Fibroblast of villous mesenchyme (primary cell): ENCODE measurements at places on chromosomes 2 and 18. TPM values are rescaled to one million over a fixed set of nuclear protein-coding genes. Genes with fewer than 3 reads are reported as not detected.

DNA sequence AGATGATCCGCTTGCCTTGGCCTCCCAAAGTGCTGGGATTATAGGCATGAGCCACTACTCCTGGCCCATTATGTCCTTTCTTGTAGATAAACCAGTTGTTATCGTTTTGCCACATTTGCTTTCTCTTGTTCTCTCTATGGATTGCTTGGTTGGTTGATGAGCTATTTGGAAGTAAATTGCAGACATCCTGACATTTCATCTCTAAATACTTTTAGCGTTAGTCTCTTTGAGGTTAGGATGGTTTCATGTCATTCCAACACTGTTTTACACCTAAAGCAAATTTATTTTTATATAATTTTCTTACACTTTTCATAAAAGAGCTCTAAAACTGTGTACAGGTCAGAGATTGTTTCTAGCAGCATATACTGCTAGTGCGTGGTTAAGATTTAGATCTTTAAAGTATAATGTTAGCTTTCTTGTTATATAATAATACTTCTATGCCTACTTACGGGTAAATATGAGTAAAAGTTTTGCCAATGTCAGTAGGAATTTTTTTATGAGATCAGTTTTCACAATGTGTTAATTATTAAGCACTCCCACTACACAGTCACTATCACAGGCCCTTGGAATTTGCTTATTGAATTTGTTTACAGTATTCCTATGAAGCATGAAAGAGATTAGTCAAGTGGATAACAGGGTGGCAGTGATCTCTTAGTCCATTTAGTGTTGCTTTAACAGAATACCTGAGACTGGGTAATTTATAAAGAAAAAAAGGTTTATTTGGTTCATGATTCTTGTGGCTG is 10.3 kb downstream of the POLI start:
- no peak for DNase-seq

GRCh38 chr2:120257522-120257921 is 4.9 kb downstream of the RALB start:
- no peak for DNase-seq

GRCh38 chr2:29307519-29307918 is 192.3 kb downstream of the CLIP4 start:
- DNase-seq, result no peak

- peak; percentile 46 for DNase-seq
Observed at GRCh38 chr2:9844036-9844483, 786 bp downstream of the TAF1B start.

- DNase-seq, result no peak
Observed at GRCh38 chr2:38806733-38807059, 28.7 kb downstream of the GEMIN6 start.

GRCh38 chr2:48841126-48841525 is 85.6 kb upstream of the LHCGR start:
- DNase-seq, result no peak

- peak; percentile 84 for DNase-seq
Observed at GRCh38 chr2:174004905-174005605, 39.9 kb upstream of the SP3 start.

GRCh38 chr18:34977838-34978532 is 63.2 kb upstream of the MAPRE2 start:
- no peak for DNase-seq

DNA sequence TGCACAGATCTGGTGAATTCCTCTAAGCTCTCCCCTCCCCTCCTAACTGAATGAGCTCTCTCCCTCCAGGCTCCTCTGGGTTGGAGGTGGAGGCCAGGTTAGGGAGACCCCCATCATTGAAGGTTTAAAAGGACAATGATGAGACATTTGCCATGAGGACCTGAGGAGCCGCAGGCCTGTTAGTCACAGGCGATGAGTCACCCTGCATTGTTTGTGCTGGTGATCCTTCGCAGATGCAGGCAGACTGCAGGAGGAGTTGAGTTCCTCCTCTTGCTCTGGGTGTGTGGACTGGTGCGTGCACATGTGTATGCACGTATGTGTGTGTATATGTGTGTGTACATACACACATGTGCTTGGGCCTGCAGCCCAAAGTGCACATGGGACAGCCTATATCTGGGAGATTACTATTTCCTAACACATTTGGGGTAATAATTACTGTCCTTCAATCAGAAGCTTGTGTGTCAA is 42.0 kb downstream of the MCFD2 start:
- peak; percentile 97 for DNase-seq

GRCh38 chr2:8064603-8065002 is 617.3 kb upstream of the ID2 start:
- DNase-seq, result no peak

DNA sequence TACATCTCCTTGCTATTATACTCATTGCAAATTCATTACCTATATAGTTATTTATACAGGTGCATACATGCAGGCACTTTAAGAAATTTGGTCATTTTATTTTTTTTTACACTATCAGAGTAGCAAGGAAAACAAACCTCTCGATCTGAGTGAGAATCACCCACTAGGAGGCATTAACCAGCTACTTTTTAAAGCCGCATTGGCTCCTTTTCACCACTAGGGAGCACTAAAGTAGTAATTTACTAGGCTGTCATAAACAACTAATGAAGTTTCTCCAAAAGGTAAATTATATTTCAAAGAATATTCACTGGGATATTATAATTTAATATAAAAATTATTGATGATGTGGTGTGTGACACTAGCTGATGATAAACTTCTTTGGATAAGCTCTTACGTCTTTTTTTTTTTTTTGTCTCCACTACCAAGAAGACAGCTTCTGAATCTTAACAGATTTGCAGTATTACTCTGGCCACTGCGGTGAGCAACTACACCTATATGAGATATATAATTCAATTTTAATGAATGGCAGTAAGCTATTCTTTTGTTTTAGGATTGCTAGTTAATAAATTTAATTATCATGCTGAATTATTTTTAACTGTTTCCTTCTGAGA is 101.9 kb downstream of the NOL4 start:
- peak; percentile 47 for DNase-seq

GRCh38 chr2:234142530-234142929 is 92.0 kb downstream of the SPP2 start:
- no peak for DNase-seq

DNA sequence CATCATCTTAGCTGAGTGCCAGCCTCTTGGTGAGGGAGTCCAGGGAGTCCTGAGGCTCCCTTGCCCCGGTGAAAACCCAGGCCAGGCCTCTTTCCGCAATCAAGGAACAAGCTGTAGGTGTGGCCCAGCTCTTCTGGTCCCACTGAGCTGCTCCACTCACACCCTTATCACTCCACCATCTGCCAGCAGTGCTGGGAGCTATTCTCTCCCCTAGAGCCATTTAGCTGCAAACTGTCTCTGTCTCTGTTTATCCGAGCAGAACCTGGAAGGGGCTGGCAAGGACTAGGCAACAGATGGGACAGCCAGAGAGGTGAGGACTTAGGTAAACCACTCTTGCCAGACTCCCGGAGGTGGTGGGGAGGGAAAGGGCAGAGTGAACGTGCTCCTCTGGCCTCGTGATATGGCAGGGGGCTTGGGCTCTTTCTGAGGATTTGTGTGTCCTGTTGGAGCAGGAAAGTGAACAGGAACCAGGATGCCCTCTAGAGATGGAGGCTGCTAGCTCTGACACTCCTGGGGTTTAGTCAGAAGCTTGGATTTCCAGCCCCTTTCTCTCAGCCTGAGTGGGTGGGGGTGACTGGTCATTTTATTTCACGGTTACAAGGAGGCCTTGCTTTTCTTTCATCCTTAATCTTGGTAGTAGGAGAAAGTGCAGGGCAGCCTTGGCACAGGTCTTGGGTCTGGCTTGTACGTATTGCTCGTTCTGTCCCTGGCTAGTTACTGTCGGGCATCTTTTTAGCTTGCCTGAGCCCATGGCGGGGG is 19.6 kb downstream of the B3GNT2 start:
- peak; percentile 59 for DNase-seq

DNA sequence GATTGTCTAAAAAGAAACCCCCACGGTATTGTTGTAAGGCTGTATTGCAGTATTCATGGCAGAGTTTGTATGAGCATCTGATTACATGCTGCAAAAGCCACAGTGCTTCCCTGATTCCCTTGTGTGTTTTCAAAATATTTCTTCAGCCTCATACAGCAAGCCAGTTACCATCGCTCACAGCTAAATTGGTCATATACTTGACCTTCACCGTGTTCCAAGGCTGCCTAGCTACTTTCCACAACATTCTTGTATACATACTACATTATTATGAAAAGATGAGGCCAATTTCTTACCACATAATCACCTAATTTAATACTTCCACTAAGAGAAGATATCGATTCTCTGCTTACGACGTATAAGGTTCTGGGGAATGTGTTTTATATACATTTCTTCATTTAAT is 576.3 kb upstream of the CNTNAP5 start:
- no peak for DNase-seq

- DNase-seq, result no peak
Observed at GRCh38 chr2:109435901-109436598, 177.7 kb downstream of the SEPTIN10 start.

- no peak for DNase-seq
Observed at GRCh38 chr2:232539298-232540231, at the start of gene CHRNG. Gene CHRNG, plus strand, starts transcription at chr2:232539692. Its CDS starts 56 bp downstream, at chr2:232539748.

DNA sequence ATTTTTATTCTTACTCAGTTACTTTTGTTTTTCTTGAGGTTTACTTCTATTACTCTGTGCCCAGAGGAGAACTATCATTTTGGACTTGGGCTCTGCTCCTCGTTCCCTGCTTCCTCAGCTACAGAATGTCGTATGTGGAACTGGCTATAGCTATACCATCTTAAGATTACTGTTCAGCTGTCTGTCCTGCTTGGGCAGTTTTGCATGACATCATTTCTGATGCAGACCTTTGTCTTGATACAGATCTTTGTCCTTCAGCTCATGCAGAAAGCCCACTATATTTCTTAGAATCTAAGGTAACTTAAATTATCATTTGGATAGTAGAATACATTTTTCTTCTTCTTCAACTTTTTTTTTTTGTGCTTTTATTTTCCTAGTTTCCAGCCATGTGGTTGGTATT is 13.8 kb upstream of the C1GALT1C1L start:
- DNase-seq, result no peak

DNA sequence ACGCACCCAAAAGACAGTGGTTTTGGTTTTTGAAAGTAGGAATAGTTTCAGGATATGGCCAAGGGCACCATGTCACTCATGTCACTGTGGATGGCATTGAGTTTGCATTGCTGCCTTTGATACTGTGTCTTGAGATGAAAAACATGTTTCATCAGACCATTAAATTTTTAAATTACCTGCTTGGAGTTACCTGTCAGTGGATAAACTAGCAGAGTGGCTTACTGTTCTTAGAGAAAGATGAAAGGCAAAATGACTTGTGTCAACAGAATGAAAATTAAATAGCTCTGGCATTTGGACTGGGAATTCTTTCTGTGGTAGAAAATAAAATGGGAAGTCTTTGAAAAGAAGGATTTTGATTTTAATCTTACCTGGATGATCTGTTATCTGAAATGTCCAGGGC is 386 bp downstream of the ICOS start:
- no peak for DNase-seq

- no peak for DNase-seq
Observed at GRCh38 chr2:33496726-33497125, 20.3 kb downstream of the RASGRP3 start.

DNA sequence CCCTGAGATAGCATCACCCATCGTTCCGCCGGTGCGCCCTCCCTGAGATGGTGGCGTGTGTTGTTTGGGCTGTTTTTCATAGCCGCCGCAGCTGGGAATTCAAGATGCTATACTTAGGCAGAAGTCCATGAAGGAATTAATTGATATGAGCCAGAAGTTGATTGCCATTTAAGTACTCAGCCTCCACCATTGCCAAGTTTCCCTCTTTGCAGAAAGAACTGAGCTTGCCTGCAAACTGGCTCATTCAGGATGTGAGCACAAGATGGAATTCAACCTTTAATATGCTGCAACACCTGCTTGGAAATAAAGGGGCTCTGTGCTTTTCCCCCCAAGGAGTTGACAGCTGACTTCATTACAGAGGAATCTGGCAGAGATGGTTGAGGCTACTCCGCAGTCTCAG is 295.5 kb downstream of the ZNF521 start:
- DNase-seq, result no peak

GRCh38 chr2:63121055-63121834 is 70.6 kb downstream of the OTX1 start:
- DNase-seq, result no peak

GRCh38 chr2:241270531-241270930 is 44.9 kb downstream of the HDLBP start:
- no peak for DNase-seq

GRCh38 chr18:44135741-44136140 is 544.9 kb upstream of the SETBP1 start:
- DNase-seq, result no peak

- peak; percentile 51 for DNase-seq
Observed at GRCh38 chr2:174683392-174683759, 80.9 kb downstream of the CHRNA1 start.

- DNase-seq, result no peak
Observed at GRCh38 chr2:62698653-62699052, 6.9 kb upstream of the EHBP1 start.

DNA sequence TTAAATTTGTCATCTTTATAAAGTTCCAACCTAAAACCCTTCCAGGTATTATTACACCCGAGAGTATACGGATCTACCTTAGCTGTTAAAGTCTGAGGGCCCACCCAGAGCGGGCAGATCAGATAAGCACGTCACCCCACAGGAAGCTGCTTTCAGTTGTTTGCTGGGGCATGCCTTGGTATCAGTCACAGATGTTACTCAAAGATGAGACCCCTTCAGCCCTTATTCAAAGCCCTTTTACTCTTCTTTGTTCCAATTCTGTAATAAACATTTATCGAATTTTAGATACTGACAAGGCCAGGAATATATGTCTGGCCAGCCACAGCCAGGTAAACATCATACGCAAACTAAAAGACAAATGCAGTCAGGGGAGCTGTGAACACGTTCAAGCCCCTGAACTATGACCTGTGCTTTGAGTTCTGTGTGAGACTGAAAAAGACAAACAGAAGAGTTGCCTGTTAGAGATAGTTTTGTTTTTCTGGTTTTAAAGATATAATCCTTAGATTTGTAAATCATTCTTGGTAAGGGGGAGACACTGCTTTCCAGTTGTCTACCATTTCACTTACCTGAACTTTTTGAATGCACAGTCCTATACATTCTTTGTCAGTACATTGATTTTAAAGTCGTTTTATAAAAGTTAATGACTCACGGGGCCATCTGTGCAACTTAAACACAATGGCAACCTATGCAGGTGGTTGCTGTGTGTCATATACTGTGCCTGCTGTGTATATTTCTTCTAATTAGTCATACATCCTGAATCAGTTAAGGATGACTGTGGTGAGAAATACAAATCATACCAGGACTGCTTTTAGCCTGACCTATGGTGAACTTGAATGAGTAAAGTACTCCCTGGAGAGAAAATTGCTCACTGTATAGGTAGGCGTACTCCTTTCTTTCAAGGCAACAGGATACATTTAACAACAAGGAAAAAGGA is 100.5 kb upstream of the ITPRID2 start:
- DNase-seq, result peak; percentile 90

- no peak for DNase-seq
Observed at GRCh38 chr2:189661957-189662321, 680 bp downstream of the ASNSD1 start.

ROCK1 gene
- total RNA-seq, result 42.5 and 55.3 TPM in 2 replicates

COQ10B gene
- 49.0 and 69.5 TPM in 2 replicates for total RNA-seq

CLK1 gene
- 39.9 and 64.8 TPM in 2 replicates for total RNA-seq

LCT gene
- under 0.01 TPM in 1 of 2 replicates, not detected in the other for total RNA-seq

CIB4 gene
- total RNA-seq, result not detected in 2 replicates

DPY30 gene
- 43.8 and 63.9 TPM in 2 replicates for total RNA-seq

IKZF2 gene
- total RNA-seq, result 4.2 and 15.1 TPM in 2 replicates

HOXD12 gene
- not detected in 2 replicates for total RNA-seq

NIFK gene
- total RNA-seq, result 34.1 and 50.1 TPM in 2 replicates

SPR gene
- 17.7 and 22.0 TPM in 2 replicates for total RNA-seq

SLC4A5 gene
- under 0.01 and 0.32 TPM in 2 replicates for total RNA-seq

ECEL1 gene
- under 0.01 TPM in 1 of 2 replicates, not detected in the other for total RNA-seq

FAP gene
- total RNA-seq, result 207 and 223 TPM in 2 replicates

RIT2 gene
- total RNA-seq, result not detected in 2 replicates

TRAPPC8 gene
- 43.5 and 56.6 TPM in 2 replicates for total RNA-seq
